GM12878 (cell line): ENCODE measurements at places on chromosomes 3 and 15. TPM values are rescaled to one million over a fixed set of nuclear protein-coding genes. Genes with fewer than 3 reads are reported as not detected.

PIERCE2 gene
- total RNA-seq, result 0.48 TPM in 1 of 2 replicates, not detected in the other

CACNA1D gene
- total RNA-seq, result 2.6 and 2.7 TPM in 2 replicates

P2RY13 gene
- total RNA-seq, result not detected in 2 replicates

GRCh38 chr15:70558406-70559264, 204.7 kb downstream of the UACA start:
- DNase-seq, result no peak

- no peak for DNase-seq
Observed at GRCh38 chr3:159008401-159008800, 206.5 kb downstream of the MFSD1 start.

DNA sequence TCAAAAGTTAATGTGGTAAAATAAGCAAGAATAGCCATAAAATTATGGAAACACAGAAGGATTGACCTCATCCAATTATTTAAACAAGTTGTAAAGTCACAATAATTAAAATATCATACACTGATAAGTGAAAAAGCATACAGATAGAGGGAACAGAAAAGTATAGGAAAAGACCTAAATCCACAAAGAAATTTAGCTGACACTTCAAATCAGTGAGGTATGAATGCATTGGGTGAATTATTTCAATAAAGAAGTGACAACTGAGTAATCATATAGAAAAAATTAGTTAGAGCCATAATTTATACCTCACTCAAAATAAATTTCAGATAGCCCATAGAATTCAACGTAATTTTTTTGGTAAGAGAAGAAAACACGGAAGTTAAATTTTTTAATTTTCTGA, 25.1 kb downstream of the TFDP2 start:
- no peak for DNase-seq

GRCh38 chr15:61668444-61668843, 391.8 kb downstream of the VPS13C start:
- DNase-seq, result no peak

- no peak for DNase-seq
Observed at GRCh38 chr15:69119001-69119400, 41.4 kb upstream of the GLCE start.
